SK-N-MC (cell line): ENCODE measurements at places on chromosomes 5 and 9.

DNA sequence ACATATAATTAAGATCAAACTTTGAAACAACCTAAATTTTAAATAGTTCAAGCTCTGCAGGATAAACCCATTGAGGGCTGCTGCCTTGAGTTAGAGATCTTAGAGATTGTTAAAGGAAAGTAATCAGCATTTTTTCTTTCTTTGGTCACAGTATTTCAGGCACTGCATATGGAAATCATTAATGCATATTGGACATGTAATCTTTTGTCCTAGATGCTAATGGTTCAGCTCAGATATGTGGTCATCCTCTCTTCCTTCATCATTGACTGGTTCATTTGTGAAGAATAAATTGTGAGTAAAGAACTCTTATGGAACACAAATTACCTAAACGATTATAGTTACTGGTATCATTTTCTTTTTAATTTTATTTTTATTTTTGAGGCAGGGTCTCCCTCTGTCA lies 82.0 kb upstream of the PRLR start:
- no peak for DNase-seq

- DNase-seq: no peak
Observed at GRCh38 chr5:181069767-181070491, 29.9 kb downstream of the BTNL9 start.

GRCh38 chr9:97873425-97873824 lies 20.4 kb downstream of the FOXE1 start:
- no peak for DNase-seq

DNA sequence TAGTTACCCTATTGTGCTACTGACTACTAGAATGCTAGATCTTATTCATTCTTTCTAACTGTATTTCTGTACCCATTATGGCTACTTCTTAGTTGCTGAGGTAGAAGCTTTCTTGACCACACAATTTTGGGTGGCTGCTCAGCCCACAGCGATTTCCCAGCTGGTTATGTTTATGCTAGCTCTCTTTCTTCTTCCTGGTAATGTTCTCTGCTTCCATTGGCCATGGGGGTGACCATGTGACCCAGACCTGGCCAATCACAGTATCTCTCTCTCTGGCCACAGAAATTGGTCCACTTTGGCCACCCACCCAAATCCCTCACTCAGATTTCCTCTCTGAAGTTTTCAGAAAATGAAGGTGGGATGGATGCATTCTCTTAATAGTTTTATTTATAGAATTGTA lies 427.9 kb upstream of the CLINT1 start:
- no peak for DNase-seq

- DNase-seq: no peak
Observed at GRCh38 chr5:92268343-92268742, 885.2 kb upstream of the ARRDC3 start.

- no peak for DNase-seq
Observed at GRCh38 chr9:136587145-136587943, 41.5 kb upstream of the NOTCH1 start.

GRCh38 chr5:39016587-39017275 lies 57.5 kb downstream of the RICTOR start:
- peak; percentile 56 for DNase-seq

DNA sequence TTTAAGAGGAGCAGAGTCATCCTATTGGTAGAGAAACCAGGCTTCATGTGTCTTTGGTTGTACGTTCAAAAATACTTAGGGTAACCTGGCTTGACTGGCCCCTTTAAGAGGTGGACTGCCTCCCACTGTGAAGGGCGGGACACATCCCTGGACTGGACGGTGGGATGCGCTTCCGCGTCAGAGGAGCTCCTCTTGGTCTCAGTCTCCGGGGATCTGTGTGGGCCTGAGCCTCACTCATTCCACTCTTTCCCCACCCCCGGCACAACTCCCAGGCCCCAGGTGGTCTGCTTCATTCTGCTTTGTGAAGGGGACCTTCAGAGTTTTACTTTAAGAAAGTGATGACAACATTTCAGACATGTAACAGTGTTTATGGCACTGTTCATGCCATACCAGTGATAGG lies 601.1 kb downstream of the IRX1 start:
- DNase-seq: no peak

DNA sequence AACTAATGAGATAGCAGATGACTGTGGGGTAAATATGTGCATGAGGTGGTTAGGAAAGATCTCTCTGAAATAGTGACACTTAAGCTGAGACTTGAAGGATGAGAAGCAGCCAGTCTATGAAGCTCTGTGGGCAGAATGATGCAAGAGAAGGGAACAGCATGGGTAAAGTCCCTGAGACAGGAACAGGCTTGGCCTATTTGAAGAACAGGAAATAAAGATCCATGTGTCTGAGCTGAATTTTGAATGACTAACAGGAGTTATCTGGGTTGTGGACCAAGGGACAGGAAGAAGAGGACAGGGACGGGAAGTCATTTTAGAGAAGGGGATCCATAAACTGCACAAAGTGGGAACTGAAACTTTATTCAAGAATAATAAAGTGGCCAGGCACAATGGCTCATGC lies 25.6 kb upstream of the HMGCS1 start:
- DNase-seq: no peak

DNA sequence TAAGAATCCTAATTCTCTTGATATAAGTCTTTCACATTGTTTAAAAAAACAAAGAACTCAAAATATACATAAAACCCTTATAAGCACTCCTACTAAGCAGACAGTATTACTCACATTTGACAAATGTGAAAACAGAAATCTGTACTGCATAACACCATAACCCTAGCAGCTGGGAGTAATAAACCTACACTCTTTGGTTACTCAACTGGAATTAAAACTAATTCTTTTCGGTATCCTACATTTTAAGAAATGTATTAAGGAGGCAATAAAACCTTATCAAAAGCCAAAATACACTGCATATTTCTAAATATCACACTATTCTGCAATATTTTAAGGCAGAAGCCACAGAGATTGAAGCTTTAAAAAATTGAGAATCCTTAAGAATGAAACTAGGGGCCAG lies 6.8 kb downstream of the AUH start:
- no peak for DNase-seq

DNA sequence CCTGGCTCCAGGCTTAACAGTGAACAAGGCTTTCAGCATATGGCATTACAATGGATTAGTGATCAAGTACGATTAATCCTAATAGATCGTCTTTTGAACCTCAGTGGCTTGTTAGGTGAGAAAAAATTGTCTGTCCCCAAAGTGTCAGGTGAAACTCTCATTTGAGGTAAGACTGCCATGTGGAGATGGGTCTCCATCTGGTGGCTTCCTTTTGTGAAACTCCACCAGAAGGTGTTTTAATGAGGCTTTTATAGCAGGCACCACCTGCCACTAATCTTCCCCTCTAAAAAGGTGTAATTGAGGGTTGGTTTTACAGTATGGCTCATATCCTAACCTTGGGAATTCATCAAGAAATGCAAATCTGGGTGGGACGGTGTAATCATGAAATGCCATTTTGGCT lies 471.1 kb upstream of the MPDZ start:
- DNase-seq: no peak

- DNase-seq: no peak
Observed at GRCh38 chr5:7494481-7495130, 98.7 kb downstream of the ADCY2 start.
